ENCODE measurements at places on chromosomes 11 and 22.

GRCh38 chr22:19110064-19110458, 12.2 kb downstream of the DGCR2 start:
- no peak for DNase-seq

DNA sequence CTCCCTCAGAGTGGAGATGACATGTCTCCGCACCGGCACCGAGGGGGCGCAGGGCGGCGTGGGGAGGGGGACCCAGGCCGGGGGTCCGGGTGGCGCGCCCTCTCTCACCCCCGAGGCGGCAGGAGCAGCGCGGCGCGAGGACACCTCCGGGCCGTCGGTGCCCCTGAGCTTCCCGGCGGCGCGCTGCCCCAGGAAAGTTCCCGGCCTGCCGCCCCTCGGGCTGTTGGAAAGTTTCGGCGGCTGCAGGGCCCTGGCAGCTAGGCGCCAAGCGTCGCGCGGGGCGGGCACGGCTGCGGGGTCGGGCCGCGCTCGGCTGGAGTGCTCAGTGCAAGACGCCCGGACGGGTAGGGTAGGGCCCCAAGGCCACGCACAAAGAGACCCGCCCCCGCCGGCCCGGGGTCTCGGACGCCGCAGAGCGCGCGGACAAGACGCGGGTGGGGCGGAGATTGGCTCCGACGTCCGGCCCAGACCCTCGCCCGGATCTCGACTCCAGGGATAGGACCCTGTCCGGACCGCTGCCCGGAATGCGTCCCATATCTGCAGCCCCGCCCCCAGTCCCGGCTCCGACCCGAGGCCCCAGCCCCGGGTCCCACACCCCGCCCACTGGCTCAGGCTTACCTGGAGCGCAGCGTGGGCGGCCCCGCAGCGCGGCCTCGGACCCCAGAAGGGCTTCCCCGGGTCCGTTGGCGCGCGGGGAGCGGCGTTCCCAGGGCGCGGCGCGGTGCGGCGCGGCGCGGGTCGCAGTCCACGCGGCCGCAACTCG, 471 bp downstream of the ARVCF start:
- peak; percentile 50 for DNase-seq

GRCh38 chr11:75924966-75925784, 110.2 kb downstream of the UVRAG start:
- DNase-seq: no peak

DNA sequence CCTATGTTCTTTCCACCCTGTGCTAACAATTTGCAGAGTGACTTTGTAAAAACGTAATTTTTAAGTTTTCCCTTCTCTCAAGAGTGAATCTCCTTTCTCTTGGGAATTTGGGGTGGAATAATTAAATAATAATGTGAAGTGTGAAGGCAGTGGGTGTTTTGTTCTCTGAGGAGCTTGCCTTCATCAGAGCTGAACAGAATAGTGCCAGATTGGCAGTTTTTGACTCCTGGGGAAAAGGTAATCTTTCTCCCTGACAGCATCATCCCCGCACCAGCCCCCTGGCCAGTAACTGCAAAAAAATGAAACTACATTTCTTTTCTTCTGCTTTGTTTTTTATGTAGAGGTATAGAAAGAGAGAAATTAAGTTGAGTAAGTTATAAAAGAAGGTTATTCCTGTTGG, 59.9 kb downstream of the MUC15 start:
- no peak for DNase-seq

- peak; percentile 57 for DNase-seq
These were observed 6.3 kb upstream of the KDELR3 start for GRCh38 chr22:38461414-38462081.

- no peak for DNase-seq
These were observed 67.4 kb upstream of the PITPNB start for GRCh38 chr22:27986459-27986858.

GRCh38 chr11:64885367-64886286, 7.2 kb upstream of the EHD1 start:
- no peak for DNase-seq

DNA sequence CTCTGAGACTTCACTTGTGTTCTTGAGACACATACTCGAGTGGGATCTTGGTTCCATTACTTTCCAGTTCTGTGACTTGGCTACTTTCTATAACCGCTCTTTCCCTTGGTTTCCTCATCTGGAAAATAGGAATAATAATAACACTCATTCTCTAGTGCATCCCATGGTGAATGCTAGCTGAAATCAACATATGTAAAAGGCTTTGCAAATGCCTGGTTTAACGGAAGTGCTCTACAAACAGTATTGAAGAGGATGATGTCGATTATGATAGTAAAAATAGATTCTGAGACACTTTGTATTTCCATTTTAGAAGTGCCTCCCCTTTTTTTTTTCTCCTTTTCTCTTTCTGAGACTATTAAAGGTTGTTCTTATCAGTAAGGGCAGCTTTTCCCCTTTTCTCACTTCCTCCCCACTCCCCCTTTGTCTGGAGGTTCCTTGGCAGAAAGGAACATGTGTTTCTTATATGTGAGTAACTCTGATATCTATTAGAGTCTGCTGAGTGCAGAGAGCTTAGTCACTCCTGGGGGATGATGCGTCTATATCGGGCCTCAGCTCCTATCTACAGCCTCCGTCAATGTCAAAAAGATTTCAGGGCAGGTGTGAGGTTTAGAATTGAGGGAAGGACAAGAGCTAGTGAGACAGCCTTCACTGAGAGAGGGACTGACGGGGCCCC, 489.3 kb downstream of the NTM start:
- DNase-seq: no peak

GRCh38 chr11:61473370-61474012, 35.1 kb upstream of the LRRC10B start:
- no peak for DNase-seq

DNA sequence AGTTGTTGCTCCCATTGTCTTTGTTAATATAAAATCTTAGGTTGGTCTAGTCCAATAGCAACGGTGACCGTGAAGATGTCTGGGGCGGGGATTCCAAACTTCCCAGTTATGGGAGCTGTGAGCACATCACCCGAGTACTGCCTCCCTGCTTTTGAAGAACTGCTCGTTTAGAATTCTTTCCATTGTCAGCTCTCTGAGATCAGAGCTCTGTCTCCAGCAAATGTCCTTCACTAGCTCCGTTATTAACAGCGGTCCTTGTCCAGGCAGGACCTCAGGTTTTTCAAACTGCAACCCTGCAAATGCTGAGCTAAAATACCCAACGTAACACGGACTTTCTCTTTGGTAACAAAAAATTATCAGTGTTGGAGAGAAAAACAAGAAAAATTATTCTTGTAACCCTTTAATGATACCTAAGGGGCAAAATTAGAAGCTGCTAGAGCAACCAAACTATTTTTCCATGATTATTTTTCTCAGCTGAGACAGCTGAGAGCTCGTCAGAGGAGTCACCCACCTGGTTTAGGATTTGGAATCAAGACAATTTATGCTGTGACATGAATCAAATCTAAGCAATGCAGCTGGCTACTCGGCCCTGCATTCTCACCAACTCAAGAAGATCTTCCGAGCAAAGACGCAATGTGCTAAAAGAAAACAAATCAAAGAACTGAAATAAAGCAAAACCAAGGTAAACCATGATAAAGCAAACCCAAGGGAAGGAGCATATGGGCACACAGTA, 15.1 kb upstream of the EFCAB6 start:
- DNase-seq: no peak

- no peak for DNase-seq
These were observed 440.1 kb upstream of the DDI1 start for GRCh38 chr11:103596315-103596714.

- DNase-seq: no peak
These were observed 172.8 kb upstream of the B3GAT1 start for GRCh38 chr11:134584706-134585445.

DNA sequence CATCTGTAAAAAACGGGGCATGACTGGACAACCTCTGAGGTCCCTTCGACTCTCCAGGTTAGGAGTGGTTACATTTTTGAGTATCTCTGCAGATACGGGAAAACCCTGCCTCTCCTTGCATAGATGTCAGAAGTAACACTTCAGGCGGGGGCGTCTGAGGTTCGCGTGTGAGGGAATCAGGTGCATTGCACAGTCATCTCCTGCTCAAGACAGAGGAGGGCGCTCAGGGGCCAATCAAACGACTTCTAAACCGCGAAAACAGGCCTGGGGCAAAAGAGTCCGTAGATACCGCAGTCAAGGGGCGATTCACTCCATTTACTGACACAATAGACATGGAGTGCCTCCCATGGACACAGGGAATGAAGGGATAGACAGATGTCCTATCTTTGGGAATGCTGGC, 31.7 kb downstream of the KIRREL3 start:
- DNase-seq: no peak

DNA sequence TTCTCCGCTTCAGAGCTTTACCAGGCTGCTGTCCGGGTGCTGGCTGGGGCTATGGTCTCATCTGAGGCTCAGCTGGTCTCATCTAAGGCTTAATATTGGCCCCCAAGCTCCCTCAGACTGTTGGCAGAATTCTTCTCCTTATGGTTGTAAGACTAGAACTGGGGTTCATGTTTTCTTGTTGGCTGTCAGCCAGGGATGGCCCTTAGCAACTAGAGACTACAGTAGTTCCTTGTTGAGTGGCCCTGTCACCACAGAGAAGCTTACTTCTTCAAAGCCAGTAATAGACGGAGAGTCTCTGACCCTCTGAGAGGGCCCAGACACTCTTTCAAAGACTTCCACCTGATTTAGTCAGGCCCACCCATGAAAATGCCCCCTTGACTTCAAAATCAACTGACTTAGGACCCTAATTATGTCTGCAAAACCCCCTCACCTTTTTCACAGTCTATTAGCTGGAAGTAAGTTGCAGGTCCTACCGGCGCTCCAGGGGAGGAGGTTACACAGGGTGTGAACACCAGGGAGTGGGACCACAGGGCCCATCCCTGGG, 24.2 kb upstream of the TREH start:
- no peak for DNase-seq

- peak; percentile 94 for DNase-seq
These were observed at the start of gene PCF11 for GRCh38 chr11:83156996-83157593. TSS of gene PCF11 (plus strand) at chr11:83157131. CDS start at chr11:83157440, 309 bp downstream.

DNA sequence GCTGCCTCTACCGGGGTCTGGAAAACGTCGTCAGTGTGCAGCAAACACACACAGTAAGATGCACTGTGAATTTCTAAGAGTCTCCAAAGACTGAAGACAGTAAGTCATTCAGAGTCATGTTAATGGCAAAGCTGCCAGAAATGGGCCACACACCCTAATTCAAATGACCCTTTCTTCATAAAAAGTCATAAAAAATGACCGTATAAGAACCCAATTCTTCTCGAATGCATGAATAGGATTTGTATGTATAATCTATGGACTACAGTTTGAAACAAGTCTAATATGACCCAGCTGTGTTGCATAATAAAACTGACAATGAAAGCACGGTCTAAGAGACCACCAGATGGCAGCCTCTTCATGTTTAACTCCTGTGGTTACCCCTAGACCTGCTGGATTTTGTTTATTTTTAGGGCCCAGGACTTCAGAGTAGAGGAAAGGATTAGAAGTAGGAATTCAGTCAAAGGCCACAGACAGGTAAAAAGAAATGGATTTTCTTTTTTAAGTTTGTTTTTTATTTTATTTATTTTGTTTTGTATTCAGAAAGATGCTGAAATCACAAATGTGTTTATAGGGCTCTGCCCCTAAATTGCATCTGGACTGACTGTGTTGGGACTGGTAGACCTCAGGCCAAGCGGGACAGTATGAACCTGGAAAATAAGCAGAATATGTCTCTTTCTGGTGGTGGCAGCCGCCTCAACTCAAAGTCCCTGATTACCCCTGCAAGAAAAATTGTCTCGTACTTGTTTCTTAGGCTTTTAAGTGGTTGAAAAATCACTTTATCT, 32.1 kb upstream of the SLC5A12 start:
- DNase-seq: no peak

GRCh38 chr11:36305047-36305446, 9.0 kb downstream of the PRR5L start:
- no peak for DNase-seq

DNA sequence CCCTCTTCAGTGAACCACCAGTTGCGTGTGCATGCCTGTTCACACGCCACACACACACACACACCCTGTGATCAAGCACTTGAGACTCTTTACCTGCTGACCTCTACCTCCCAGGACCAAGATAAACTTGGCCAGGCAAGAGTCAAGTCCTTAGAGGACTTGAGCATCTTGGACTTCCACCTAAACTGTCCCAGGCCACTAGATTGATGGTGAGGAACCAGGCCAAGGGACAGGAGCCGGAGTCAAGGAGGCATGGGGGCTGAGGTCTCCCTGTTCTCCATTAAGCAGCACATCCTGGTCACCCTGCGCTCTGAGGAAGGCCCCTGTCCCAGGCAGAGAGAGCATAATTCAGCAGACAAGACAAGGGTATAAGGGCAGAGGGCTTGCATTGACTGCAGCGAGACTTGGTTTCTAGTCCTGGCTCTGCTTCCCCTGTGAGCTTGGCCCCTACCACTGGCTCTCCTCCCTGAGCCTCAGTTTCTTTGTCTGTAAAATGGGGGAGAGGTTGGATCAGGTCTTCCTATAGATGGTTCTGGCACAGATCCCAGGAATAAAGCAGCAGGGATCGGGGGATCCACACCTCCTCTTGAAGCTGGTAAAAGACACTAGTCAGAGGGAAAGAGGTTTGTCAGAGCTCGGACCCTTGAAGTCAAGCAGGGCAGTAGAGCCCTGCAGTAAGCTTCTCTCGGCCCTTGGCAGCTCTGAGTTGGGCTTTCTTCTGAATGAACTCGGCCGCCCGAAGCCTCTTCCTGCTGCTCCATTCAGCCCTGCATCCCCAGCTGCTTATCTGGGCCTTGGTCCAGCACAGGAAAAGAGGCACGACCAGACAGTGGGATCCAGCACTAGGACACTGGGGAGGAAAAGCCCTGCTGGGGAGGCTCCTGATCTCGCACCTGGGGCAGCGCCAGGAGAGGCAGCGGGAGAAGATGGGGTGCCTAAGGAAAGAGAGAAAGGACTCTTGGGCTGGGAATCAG, 2.0 kb downstream of the CREB3L1 start:
- DNase-seq: no peak

DNA sequence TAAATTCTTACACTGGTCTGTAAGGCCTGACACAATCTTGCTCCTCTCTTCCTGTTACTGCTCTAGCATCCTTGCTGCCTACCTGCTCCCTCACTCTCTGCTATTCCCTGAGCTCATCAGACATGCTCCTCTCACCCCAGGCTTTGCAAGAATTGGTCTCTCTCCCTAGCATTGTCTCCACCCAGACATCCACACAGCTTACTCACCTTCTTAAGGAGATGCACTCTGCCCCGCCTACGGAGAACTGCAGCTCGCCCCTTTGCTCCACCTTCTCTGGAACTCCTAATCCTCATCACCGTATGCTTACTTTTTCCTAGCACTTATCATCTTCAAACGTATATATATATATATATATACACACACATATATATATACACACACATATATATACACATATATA, 23.3 kb upstream of the TMPRSS5 start:
- DNase-seq: no peak

DNA sequence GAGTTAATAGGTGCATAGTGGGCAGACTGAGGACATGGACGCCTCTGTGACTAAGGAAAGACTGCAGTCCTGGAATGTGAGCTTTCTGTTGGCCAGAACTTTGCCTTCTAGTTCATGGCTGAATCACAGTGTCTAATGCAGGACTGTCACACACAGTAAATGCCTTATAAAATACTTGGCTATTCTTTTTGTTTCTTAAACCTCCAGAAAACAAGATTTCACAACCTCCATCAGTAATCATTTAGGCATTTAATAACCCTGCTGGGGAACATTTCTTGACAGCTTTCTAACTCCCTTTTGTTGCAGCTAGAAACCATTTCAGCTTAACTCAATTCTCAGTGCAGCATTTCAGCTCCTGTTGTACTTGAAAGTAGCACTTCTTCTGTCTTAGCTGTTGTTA, 335.8 kb upstream of the DDI1 start:
- DNase-seq: no peak

GRCh38 chr11:35334385-35335090, 84.8 kb downstream of the SLC1A2 start:
- DNase-seq: no peak

GRCh38 chr11:29913352-29913751, 103.5 kb downstream of the KCNA4 start:
- no peak for DNase-seq

GRCh38 chr11:118574636-118575035, 2.4 kb downstream of the ARCN1 start:
- DNase-seq: no peak
